Heart right ventricle (tissue), 16 donors: ENCODE measurements at places on chromosomes 1 and 21. TPM values are rescaled to one million over a fixed set of nuclear protein-coding genes. Genes with fewer than 3 reads are reported as not detected.
A peak's percentile ranks its signal among the peaks of the same experiment; 100 is the strongest.

DNA sequence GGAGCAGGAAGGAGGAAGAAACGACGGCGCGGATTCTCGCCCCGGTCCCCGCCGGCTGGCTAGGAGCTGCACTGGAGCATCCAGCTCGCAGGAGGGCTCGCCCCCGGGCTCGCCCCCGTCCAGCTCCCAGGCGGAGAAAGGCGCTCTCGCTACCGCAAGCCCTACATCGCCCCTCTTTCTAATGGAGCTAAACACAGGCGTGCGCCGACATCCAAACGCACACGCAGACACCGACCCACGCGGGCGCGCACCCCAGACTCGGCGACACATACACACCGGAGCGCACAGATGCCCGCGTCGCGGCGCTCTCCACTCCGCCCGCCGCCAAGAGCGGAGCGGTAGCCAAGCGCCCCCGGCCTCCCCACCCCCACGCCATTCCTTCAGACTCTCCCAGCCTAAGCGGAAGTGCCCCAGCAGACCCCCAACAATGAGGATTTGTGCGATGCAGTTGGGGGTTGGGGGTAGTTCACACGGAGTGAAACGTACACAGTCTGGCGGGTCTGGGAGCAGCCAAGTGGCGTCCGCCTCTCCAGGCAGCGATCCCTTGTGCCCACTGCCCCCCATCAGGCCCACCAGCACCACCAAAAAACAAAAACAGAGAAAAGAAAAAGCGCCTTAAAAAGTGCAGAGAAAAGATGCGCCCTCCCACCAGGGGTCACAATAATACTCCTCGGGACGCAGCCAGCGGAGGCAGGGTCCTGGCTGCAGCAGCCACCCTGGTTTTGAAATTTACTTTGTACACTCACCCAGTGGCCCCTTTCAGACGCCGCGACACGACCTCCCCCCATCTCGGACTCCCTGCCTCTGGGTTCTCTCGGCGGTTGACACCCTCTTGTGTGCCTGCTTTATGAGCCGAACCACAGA, 1.4 kb downstream of the DAB1 start:
- DNase-seq: no peak

GRCh38 chr1:156656806-156657740, 15.2 kb downstream of the BCAN start:
- DNase-seq: peak; percentile 86

- no peak for DNase-seq
These were observed 398.5 kb upstream of the VAMP3 start for GRCh38 chr1:7372477-7373120.

DNA sequence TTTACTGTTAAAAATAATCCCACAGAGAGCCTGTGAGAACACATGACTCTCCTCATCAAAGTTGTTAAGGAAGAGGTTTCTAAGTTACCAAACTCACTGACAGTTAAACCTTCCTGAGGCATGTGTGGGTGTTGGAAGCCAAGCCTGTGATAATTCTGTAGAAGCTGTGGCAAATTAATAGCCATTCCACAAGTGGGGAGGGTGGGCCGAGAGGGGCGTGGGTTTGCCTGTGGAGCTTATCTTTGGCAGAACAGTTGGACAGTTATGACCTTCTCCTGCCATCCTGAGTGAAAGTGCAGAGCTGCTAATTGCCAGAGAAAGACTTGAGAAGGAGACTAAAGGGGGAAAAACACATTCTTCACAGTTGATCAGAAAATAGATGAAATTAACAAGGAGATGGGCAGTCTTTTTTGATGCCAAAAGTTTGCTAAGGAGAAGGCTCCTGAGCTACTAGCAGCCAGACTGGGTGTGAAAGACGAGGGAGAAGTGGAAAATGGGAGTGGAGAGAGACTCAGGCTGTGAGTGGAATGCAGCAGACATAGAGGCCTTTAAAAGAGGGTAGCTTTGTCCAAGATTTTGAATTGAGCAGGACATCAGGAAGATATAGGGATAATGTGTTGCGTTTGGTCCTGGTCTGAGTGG, 1.6 kb upstream of the PLA2G2C start:
- no peak for DNase-seq

- no peak for DNase-seq
These were observed 613.5 kb downstream of the LMO4 start for GRCh38 chr1:87942165-87942564.

GRCh38 chr21:33401630-33401992, 1.6 kb upstream of the IFNGR2 start:
- no peak for DNase-seq

DNA sequence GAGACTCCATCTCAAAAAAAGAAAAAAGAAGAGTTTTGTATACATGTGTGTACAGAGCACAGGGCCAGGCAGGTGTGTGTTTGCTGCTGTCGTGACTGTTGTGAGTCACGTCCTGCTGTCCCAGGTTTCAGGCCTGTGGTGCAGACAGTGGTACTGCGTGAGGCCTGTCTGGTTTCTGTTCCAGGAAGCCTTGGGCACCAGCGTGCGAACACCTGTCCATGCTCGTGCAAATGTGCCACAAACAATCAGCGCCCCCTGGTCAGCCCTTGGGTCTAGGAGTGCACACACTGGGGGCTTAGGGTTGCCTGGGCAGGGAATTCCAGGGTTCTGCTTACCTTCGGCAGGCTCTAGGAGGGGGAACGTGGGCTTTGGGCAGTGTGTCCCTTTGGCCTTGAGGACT, 16.9 kb downstream of the GPR157 start:
- DNase-seq: no peak

- no peak for DNase-seq
These were observed 1.1 kb downstream of the C4BPB start for GRCh38 chr1:207089627-207090355.

DNA sequence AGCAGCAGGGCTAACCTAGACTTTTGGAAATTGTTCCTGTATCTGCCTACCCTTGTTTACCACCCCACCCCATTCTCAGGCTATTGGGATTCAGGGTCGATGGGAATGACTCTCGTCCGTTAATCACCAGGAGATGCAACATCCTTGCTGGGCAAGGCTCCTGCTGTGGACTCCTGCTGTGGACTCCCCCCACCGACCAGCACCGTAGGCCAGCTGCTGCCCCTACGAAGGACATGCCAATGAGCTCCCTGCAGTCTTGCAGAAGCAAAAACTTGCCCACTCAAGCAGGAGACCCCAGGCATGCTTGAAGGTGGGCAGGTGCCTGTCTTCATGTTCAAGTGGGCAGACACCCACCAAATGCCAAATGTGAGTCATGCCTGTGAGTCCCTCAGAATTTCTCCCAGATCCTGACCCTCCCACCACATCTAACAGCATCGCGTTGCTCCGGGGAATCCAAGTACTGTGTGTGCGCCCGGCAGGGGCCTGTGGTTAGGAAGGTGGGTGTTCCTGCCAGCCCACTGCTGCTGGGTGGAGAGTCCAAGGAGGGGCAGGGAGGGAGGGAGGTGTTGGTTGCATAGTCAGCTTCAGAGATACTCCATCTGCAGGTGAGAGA, 41.7 kb upstream of the SOX13 start:
- no peak for DNase-seq

DNA sequence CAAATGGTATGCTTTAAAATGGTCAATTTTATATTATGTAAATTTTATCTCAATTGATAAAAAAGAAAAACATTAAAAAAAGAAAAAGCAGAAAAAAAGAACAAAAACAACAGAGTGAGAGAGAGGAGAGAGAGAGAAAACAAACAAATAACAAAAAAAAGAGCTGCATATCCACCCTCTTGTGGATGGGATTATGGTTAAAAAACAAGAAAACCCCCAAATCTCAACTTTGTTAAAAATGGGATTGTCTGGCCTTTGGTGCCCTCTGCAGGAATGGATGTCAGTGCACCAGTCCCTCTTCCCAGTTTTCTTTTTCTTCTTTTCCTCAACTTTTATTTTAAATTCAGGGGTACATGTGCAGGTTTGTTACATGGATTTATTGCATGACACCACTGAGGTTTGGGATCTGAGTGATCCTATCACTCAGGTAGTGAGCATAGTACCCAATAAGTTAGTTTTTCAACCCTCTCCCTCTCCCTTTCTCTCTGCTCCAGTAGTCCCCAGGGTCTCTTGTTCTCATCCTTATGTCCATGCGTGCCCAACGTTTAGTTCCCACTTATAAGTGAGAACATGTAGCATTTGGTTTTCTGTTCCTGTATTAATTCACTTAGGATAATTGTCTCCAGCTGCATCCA, 28.1 kb downstream of the RNF187 start:
- DNase-seq: no peak

- no peak for DNase-seq
These were observed 1474.0 kb downstream of the PLA2G4A start for GRCh38 chr1:188302746-188303145.

- DNase-seq: no peak
These were observed 15.7 kb downstream of the TM2D1 start for GRCh38 chr1:61708953-61709907.

DNA sequence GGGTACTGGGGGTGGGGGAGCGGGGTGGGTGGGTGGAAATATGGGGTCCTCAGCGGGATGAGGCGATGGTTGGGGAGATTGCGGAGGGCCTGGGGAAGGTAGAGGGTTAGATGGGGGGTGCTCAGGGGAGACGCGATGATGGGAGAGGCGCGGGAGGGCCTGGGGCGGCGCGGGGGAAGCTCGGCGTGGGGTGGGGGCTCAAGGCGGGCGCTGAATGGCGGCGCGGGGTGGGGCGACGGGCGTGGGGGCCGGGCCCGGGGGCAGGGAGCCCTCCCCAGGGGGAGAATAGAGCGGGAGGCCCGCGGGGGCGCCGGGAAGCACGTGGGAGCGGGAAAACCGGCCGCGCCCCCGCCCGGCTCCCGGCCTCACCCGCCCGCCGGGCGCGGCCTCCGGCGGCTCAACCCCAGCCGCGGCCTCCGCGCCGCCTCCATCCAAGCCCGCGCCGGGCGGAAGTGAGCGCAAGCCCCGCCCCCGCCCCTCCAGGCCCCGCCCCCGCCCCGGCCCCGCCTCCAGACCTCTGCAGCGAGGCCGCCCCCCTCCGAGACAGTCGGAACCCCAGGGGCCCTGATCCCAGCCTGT, at the start of gene FAAP20:
Gene FAAP20, minus strand, starts transcription at position 454 of the 579 bp plus-strand sequence. Its CDS starts 23 bp downstream, at position 431.
- DNase-seq: no peak

- DNase-seq: no peak
These were observed 40.0 kb downstream of the TYW3 start for GRCh38 chr1:74772945-74773344.

DNA sequence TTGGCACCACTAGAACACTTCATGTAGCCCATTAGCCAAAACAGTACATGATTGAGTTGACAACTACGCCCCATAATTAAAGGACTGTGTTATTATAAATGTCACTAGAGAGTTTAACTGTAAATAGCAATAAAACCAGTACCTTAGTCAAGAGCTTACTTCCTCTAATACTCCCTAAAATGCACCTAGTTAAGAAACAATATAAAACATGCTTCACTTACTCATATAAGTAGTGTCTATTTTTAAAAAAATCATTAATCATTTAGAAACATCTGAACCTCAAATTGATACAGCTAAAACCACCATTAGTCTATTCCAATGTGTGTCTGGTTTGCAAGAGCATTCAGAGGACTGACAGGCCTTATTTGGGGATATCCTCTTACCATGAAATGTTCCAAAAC, 25.3 kb downstream of the PTP4A2 start:
- no peak for DNase-seq

DNA sequence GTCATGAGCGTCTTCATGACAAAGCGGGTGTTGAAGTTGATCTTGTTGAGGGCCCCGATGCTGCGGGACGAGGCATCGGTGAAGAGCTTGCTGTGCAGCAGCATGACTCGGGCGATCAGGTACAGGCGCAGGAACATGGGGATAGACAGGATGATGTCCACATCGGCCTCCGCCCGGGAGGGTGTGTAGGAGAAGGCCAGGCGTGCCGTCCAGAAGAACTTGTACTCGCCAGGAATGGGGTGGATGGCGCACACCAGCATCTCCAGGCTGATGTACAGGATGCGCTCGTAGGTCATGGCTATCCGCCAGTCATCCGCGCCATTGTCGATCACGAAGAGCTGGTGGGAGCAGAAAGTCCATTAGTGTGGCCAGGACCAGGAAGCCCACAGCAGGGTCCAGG, 98.0 kb downstream of the KCNN3 start:
- DNase-seq: no peak

DNA sequence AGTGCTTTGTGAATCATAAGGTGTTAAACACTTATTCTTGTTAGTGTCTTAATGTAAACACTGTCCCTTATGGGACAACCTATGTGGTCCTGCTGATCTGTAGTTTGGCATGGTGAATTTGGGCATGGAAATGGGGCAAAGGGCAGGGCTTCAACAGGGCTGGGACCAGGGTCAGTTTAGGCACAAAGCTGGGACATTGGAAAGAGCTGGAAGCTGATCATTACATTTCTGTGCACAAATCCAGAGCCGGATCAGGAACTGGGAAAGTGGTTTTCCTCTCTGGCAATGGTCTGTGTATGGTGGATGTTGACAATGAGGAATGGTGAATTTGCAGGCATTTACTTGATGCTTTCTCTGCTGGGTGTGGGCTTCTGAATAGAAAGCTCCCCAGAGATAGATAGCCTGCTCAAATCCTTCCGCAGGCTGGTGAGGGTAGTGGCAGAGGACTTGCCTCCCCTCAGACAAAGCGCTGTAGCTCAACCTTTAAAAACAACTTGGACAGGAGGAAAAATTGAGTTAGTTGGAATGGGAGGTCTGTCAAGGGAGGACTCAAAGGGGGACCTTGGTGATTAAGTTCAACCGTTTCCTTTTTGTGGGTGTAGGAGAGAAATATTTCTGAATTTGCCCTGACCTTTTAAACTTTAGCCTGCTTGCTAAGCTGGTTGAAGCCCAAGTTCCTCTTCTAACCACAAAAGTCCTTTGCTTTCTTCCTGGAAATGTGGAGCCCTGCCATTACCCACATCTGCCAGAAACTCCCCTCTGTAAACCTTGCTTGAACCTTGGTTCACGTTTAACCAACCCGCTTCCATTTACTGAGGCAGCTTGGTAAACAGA, 35.3 kb downstream of the HLX start:
- DNase-seq: no peak

- DNase-seq: no peak
These were observed 251.1 kb upstream of the ADGRL2 start for GRCh38 chr1:81549588-81550127.

The EFNA3 gene
- total RNA-seq: 0.47 TPM

The CLDN17 gene
- not detected for total RNA-seq

The FMO3 gene
- total RNA-seq: 0.77 TPM

The ARPC5 gene
- total RNA-seq: 45.0 TPM

The TNFAIP8L2 gene
- 1.2 TPM for total RNA-seq

The PCP4 gene
- total RNA-seq: 3.4 TPM

The CXADR gene
- total RNA-seq: 28.9 TPM

The KCNE2 gene
- total RNA-seq: not detected

The NRIP1 gene
- total RNA-seq: 17.2 TPM

The MAGI3 gene
- total RNA-seq: 9.4 TPM

The SAMSN1 gene
- 1.1 TPM for total RNA-seq

The KRTAP13-2 gene
- total RNA-seq: not detected

The C1orf210 gene
- total RNA-seq: not detected

The KCNK2 gene
- 0.79 TPM for total RNA-seq

The CYP4Z1 gene
- not detected for total RNA-seq

The FCGR3A gene
- total RNA-seq: 120 TPM
